ENCODE measurements at places on chromosomes 2 and 18.

- no peak for DNase-seq
Measured at GRCh38 chr2:172223601-172224054, 120.9 kb upstream of the DLX2 start.

- DNase-seq: no peak
Measured at GRCh38 chr2:3446381-3446780, 66.9 kb downstream of the TRAPPC12 start.

- no peak for DNase-seq
Measured at GRCh38 chr2:78814331-78814986, 211.0 kb upstream of the REG3G start.

DNA sequence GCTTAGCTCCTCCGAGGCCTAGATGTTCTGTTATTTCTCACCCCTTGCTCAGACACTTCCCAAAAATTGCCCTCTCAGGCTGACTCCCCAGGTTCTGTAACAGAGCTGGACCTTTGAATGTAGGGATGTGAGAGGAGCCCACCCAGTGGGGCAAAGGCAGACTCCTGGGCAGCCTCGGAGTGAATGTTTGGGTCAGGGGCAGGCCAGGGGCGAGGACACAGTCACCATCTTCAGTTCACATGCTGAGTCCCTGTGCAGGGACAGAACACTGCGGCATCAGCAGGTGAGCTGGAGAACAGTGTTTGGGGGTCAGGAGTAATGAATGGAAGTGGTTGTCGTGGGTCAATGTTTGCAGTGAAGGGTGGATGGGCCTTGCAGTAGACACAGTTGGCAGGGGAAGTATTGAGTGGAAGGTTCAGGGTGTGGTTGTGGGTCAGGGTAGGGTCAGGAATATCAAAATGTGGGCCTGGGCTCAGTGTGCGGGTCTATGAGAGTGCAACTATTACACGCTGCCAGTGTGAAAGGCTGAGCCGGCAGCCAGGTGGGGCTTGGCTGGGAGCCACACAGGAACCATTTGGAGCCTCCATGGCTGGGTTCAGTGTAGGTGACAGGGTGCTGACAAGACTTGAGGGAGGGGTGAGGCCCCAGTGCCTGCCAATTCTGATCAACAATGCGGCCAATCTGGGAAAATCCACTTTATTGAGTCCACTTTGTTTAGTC is 4.4 kb downstream of the IHH start:
- DNase-seq: no peak

DNA sequence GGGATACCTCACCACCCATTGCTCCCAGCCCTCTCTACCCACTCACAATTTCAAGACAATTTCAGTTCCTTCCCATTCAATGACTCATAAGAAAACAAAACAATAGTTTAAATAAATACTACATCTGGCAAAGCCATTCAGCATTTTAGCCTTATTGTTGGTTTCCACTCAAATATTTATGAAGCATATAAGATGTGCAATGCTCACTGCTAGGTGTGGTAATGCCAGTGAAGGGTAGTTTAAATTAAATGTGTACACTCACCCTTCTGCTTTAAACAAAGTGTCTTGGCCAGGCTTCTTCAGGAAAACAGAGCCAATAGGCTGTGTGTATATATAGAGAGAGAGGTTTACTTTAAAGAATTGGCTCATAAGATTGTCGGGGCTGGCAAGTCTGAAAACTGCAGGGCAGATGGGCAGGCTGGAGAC is 37.0 kb downstream of the INO80C start:
- DNase-seq: no peak

- peak; percentile 22 for DNase-seq
Measured at GRCh38 chr18:57446322-57446721, 11.1 kb downstream of the ONECUT2 start.

Measured in NCI-H2029 treated with DMSO at 0.1 percent for 48 hours (cell line).